ENCODE measurements at places on chromosomes 12 and 14.

GRCh38 chr12:89354612-89355067 lies 2.3 kb upstream of the DUSP6 start:
- DNase-seq, result peak; percentile 79

DNA sequence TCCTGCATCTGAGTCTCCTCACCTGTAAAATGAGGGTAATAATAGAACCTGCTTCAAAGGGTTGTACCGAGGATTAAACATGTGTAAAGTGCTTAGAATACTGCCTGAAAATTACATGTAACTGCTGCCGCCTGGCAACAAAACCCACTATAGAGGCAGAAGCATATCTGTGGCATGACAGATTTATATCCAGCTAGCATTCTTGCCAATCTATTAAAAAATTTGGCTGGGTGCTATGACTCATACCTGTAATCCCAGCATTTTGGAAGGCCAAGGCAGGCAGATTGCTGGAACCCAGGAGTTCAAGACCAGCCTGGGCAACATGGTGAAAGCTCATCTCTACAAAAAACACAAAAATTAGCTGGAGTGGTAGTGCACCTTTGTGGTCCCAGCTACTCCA lies 16.4 kb upstream of the KSR2 start:
- DNase-seq, result no peak

GRCh38 chr14:44944107-44944506 lies 17.6 kb downstream of the KLHL28 start:
- DNase-seq, result no peak

DNA sequence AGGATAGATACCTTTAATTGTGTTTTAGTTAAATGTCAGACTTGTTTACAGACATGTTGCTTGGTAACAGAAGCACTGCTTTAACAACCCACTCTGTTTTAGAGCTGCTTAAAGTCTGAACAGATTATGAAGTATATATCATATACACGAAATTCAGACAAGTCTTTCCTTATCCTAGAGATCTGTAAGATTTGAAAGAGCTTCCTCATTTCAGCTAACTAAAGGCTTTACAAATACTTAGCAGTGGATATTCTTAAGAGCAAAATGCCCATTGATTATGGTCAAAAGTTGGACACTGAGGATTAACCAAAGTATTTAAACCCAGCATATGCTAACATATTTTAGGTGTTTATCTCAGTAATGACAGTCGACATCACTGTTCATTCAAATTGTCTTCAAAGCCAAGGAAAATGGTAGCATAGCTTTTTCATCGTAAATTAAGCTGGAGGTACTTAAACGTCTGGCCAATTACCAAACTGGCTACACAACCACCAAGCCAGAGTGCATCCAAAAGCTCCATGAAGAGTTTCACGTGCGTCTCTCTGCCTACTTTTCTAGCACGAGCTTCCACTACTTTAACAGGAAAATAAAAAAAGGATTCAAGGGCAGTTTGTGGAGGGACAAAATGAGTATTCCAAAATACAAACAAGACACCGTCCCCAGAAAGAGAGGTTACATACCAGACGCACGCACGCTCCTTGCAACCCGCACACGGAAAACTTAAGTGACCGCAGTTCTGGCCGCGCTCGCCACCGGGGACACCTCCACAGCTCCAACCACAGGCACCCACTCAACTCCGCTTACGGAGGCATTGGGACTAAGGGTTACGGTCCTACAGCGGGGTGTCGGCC lies 565 bp downstream of the CEP83 start:
- peak; percentile 49 for DNase-seq

DNA sequence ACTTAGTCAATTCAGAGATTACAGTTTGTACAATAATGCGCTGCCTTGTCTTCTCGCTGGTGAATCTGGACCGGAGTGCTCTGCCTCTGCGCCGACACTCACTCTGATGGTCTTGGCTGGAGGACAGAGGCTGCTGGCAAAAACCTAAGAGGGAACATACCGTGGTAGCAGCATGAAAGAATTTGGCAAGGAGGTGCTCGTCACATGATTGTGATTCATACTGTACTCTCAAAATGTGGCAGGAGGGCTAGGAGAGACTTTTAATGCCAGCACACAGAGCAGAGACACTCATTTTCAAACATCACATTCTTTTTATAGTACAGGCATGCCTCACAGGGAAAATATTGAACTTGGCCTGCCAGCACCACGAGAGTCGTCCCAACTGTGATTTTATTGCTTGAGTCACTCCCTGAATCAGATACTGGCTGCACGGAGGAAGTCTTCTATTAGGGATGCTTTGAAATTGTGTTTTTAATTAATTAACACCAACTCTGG lies 67.8 kb downstream of the HMGA2 start:
- peak; percentile 72 for DNase-seq

GRCh38 chr12:112333019-112333418 lies 49.2 kb downstream of the HECTD4 start:
- no peak for DNase-seq

DNA sequence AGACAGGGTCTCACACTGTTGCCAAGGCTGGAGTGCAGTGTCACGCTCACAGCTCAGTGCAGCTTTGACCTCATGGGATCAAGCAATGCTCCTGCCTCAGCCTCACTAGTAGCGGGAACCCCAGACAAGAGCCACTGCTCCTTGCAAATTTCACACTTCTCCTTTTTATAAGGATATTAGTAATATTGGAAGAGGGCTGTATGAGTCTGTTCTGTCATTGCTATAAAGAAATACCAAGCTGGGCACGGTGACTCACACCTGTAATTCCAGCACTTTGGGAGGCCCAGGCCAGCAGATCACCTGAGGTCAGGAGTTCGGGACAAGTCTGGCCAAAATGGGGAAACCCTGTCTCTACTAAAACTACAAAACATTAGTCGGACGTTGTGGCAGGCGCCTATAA lies 12.9 kb upstream of the ORAI1 start:
- DNase-seq, result no peak

DNA sequence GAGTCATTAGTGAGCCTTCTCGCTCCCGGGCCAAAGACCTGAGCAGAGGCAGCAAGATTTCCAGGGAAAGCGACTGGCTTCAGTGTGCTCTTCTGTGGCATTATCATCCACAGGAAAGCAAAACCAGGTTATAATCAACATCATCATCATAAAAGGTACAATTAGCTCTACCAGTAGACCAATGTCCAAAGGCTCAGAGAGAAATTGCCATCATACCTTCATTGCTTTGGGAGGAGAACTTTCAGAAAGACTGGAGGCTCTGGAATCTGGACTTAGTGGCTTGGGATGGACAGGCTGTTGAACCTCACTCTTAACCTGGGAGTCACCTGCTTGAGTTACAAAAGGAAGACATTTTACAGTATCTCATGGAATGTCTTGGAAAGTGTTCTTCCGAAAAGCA lies 25.1 kb upstream of the CERS5 start:
- DNase-seq, result no peak

GRCh38 chr12:108129017-108129812 lies at the start of gene WSCD2:
TSS of gene WSCD2 (plus strand) at chr12:108129288. CDS start at chr12:108195833, 66,545 bp downstream.
- DNase-seq, result peak; percentile 98

- peak; percentile 72 for DNase-seq
Measured at GRCh38 chr14:25431211-25432076, 381.5 kb upstream of the STXBP6 start.

DNA sequence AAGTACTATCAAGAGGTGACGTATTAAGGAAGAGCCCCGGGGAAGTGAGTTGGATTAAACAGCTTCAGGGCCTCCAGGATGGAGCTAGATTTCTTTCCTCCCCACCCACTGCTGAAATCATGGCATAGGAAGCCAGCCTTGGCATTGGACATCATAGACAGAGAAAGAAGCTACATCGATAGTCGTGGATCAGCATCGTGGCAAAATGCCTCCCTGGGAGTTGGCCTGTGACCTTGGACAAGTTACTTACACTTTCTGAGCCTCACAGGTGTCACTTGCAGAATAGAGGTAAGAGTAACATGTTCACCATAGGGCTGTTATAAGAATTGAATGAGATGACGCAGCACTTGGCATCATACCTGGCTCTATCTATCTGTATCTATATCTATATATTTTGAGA lies 5.9 kb downstream of the ANKRD33 start:
- DNase-seq, result no peak

GRCh38 chr12:56158926-56159461 lies 835 bp downstream of the MYL6 start:
- DNase-seq, result peak; percentile 89

DNA sequence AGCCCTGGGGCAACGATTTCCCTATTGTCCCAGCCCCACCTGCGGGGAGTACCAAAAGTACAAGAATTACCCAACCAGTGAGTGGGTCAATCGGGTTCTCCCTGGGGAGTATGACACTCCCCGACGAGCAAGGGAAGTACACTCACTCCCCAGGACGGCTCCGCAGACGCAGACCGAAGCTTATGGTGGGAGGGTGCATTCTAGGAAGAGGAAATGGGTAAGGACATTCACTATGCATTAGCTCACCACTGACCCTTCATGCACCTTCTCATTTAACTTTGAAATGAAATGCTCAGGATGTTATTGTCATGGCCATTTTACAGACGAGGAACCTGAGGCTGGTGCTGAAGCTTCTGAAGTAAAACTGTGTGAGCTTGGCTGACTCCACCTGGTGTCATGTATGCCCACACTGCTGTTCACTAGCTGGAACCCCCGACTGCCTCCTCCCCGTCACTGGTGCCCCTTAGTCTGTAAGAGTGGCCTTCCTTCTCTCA lies 45.8 kb upstream of the TMED10 start:
- peak; percentile 86 for DNase-seq
